ENCODE measurements at places on chromosomes 7 and 10. TPM values are rescaled to one million over a fixed set of nuclear protein-coding genes. Genes with fewer than 3 reads are reported as not detected.

NSUN6 gene
- 20.2 TPM for total RNA-seq

DNA sequence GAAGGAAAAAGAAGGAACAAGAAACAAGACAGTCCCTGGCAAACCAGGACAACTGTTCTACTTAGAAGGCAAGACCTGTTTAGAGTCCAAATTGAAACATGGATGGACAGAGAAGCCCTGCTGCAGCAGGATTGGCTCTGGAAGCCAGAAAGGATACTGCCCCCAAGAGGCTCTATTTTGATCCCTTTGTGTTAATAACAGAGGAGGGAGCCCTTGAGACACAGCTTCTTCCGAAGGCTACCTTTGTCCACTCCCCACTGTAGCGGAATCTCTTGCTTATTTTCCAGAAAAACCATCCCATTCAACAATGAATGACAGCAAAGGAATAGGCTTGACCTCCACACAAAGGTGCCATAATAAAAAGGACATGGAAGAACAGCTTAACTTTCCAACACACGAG is 120.3 kb upstream of the FOXK1 start:
- DNase-seq: no peak

DNA sequence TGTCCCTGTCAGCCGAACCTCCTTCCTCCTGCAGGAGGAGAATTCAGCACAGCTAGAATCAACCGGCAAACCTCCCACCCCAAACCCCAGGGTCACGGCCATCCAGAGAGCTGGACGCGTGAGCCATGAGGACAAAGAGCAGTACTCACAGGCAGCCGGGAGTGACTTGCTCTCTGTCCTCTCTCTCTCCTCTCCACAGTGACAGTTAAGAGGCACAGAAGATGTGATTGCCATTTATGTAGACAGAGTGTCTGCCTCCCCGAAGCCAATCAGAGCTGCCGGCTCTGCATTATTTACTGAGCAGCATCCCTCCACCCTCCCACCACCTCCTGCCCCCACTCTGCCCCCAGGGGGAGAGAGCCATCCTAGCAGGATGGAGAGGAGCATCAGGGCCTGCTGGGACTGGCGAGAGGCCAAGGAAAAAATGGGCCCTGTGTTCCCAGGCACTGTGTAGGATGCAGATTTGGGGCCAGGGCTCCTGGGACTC is 4.3 kb downstream of the DDC start:
- DNase-seq: no peak

DNA sequence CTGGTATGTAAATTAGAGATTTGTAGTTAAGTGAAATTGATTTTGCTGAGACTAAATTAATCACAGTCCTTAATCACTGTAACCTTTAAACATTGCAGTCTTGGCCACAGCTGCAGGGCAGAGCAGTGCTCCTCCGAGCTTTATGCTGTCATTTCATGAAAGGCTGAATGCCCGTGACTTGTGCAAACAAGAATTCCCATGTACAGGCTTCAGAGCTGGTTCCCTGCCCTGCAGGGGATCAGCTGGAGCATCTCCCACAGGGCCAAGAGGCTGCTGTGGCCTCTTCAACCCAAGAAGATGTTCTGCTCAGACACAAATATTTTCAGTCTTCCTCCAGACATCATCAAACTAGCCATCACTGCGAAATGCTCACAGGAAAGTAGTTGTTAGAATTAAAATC is 419.1 kb downstream of the AUTS2 start:
- no peak for DNase-seq

- DNase-seq: no peak
These were observed 22.6 kb downstream of the PNPLA8 start for GRCh38 chr7:108503112-108504026.

All from sigmoid colon (tissue), 7 donors.